ENCODE measurements at places on chromosomes 2 and 18. TPM values are rescaled to one million over a fixed set of nuclear protein-coding genes. Genes with fewer than 3 reads are reported as not detected.

TGFA gene
- polyA plus RNA-seq, result 0.50 TPM

- DNase-seq, result peak; percentile 50
These were observed 38.1 kb downstream of the RPL37A start for GRCh38 chr2:216536734-216537210.

DNA sequence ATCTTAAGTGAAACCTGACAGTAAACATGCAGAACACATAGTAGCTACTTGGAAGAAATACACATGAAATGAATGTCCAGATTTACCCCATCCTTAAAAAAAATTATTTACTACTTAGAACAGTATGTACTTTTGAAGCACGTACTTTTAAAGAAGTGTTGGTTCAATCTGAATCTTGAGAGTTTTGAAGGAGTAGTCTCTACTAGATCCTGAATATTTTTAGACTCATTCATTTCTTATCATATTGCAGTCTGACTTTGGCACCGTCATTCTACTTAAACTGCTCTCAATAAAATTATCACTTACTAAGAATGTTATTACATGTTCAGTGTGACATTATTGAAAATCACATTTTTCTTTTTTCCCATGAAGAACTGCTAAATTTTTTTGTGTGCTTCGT, 187.8 kb downstream of the DPP4 start:
- no peak for DNase-seq

DNA sequence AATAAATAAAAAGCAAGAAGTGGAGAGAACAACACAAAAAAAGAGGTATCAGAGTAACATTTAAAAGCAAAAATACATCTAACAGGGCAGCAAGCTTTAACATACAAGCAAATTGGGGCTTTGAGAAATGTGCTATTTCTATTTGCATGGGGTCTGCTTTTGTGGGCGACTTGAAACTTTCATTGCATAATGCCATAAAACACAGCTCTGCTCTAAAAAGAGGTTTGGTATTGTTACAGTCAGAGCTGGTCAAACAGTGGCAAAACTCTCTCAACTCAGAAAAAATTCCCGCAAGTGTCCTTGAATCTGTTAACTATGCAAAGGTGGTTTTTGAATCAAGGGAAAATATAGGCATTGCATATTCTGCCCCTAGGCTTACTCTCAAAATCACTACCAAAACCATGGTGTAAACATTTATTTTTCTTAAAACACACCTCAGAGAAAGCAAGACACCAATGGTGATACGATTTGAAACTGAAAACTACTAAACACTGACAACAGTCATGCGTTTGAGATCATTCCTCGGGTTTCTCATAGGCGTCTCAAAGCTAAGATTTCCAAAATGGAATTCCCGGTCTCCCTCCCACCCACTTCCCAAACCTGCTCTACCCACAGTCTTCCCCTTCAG, 45.5 kb downstream of the RNF152 start:
- no peak for DNase-seq

DNA sequence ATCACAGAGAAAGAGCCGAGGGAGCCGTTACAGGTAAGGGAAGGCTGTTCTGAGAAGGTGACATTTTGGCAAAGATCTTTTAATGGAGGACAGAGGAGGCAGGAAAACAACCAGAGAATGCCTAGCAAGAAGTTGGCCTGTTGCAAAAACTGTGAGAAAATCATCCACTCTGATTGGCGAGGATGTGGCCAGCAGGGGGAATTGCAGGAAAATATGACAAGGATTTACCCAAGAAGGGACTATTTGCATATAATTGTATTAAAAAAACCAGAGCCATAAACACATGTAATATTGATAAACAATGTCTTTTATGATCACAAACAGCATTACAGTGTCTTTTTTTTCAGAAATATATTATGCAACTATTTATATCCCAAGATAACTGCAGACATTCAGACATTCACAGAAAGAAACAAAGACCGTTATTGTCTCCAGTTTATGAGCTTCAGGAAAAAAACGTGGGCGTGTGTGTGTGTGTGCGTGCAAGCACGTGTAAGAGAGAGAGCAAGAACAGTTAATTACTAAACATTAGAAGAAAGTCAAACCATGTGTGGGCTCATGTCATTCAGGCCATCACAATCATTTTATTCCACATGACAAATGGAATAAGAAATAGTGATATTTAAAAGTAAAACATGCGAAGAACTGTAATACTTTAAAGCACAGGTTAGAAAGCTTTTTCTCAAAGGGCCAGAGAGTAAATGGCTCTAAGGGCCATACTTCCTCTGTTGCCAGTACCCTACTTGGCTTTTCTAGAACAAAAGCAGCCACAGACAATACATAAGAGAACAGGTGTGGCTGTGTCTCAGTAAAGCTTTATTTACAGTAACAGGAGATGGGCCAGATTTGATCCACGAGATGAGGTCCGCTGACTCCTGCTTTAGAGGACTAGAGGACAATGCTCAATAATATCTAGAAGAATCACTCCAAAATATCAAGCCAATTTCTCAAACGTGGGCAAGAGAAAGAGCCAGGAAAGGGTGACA, 324.1 kb downstream of the DLGAP1 start:
- DNase-seq, result no peak

Measured in heart left ventricle (tissue), 16 donors.